ENCODE measurements at places on chromosomes 1 and 21.

GRCh38 chr1:157090771-157091170 is 8.8 kb downstream of the ETV3L start:
- DNase-seq: no peak

DNA sequence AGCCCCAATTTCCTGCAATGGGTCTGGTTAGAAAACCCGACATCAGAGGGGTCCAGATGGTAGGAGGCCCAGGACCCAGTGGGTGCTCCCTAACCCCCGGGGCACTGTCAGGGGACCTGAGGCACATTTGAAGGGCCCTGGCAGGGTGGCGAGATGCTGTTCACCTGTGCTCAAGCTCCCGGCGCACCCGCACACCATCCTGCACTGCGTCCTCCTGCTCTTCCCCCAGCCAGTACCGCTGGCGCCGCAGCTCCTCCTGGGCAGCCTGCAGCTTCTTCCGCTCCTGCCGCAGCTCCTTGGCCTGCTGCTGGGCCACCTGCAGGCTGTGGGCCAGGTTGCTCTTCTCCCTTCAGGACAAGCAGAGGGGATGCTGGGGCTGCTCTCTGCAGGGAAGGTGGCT is 36.0 kb downstream of the RNU1-1 start:
- DNase-seq: no peak

DNA sequence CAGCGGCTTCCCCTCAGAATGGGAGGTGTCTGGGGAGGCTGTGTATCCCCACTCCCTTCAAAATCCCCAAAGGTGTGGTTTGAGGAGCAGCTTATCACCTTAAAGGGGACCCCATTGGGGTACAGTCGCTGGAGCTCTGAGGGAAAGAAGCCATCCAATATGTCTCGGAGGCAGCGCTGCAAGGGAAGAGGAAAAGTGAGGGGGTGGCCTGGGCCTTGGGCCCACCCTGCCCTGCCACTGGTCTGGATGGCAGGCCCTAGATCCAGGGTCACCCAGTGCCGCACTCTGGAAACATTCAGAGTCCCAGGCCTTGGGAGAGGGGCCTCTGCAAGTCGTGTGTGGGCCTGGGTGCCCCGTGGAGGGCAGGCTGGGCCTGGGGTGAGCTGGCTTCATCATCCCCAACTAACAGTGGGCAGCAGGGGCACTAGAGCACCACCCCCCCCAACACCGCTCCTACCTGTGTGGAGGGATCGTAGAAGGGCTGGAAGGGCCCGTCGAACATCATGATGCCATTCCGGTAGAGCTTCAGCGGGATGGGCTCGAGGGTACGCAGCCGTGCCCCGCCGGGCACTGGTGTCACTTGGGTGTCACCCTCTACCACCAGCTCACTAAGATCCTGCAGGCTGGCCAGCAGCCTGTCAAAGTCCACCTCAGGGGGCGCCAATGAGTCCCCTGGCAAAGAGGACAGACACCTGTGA is 5.6 kb downstream of the SH3BGRL3 start:
- DNase-seq: peak; percentile 60

DNA sequence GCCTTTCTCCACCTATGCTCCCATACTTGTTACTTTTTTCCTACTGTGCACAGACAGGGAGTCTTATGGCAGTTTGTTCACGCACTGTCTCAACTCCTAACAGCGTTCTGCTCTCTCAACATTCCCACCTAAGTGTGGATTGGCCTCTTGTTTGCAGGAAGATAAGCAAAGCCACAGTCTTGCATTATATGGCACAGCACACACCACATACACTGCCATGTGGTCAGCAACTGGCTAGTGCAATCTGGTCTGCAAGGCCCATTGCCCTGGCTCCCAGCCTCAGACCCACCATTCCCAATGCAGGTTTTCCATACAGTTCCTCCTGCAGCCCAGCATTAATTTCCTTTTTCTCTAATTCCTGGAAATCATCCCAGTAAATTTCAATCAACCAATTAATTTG is 38.3 kb upstream of the LAMC2 start:
- no peak for DNase-seq

- no peak for DNase-seq
Measured at GRCh38 chr1:40385437-40386358, 12.2 kb downstream of the SMAP2 start.

Measured in activated T-cell treated with anti-CD3 and anti-CD28 coated beads for 48 hours (primary cell).